ENCODE measurements at places on chromosomes 11 and 22. TPM values are rescaled to one million over a fixed set of nuclear protein-coding genes. Genes with fewer than 3 reads are reported as not detected.

MRGPRF gene
- total RNA-seq: 0.12 TPM

BARX2 gene
- not detected for total RNA-seq

CNTF gene
- total RNA-seq: 1.4 TPM

SCGB2A2 gene
- total RNA-seq: not detected

FGF4 gene
- not detected for total RNA-seq

CDON gene
- 1.7 TPM for total RNA-seq

GLB1L2 gene
- 2.2 TPM for total RNA-seq

CARD10 gene
- 20.7 TPM for total RNA-seq

FAU gene
- 1,056 TPM for total RNA-seq

KDM4D gene
- 0.51 TPM for total RNA-seq

SLC22A8 gene
- total RNA-seq: not detected

RAG2 gene
- total RNA-seq: not detected
